ENCODE measurements at places on chromosomes 12 and 14. TPM values are rescaled to one million over a fixed set of nuclear protein-coding genes. Genes with fewer than 3 reads are reported as not detected.

DNA sequence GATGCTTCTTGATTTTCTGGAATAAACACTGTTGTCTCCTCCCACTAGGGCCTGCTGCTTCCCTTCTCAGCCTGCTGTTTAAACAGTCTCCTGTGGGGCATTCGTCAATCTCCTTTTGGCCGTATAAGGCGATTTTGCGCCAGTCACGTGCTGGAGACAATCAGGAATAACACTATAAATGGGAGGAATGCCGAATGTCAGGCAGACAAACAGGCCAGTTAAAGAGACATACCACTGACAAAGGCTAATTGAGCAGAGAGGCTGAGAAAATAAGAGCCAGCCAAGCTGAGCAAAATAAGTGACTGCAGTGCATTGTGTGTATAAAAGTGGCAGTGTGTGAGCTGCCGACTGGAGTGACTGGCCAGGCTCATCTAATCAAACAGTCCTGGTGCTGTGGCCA is 23.3 kb downstream of the DMAC2L start:
- DNase-seq: no peak

DNA sequence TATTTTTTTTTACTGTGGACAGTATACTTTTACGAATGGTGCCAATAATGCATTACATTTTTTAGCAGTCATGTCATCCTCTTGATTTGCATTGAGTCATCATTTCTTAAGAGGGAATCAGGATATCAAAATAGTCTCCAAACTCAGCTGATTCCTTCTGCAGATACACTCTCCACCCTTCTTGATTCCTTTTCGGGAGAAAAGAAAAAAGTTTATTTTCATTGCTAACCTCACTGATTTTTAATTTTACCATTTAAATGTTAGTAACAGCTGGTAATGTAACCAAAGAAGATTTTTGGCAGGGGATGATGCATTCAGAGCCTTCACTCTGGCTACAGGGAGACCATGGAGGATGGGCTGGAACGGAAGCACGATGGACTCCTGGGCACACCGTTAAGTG is 47.5 kb downstream of the MRPL42 start:
- DNase-seq: no peak

The BRAP gene
- 13.9 TPM for total RNA-seq

- DNase-seq: no peak
Observed at GRCh38 chr12:58873496-58873895, 46.8 kb downstream of the LRIG3 start.

The TTC6 gene
- 0.13 TPM for total RNA-seq

GRCh38 chr12:124168016-124168786 is 126.7 kb upstream of the RFLNA start:
- peak; percentile 46 for DNase-seq

GRCh38 chr12:116130431-116130830 is 147.1 kb downstream of the MED13L start:
- no peak for DNase-seq

- DNase-seq: no peak
Observed at GRCh38 chr12:88057994-88058718, 29.0 kb upstream of the C12orf50 start.

GRCh38 chr14:30914812-30915211 is 40.5 kb downstream of the COCH start:
- DNase-seq: no peak

The SYNE2 gene
- total RNA-seq: 61.4 TPM

DNA sequence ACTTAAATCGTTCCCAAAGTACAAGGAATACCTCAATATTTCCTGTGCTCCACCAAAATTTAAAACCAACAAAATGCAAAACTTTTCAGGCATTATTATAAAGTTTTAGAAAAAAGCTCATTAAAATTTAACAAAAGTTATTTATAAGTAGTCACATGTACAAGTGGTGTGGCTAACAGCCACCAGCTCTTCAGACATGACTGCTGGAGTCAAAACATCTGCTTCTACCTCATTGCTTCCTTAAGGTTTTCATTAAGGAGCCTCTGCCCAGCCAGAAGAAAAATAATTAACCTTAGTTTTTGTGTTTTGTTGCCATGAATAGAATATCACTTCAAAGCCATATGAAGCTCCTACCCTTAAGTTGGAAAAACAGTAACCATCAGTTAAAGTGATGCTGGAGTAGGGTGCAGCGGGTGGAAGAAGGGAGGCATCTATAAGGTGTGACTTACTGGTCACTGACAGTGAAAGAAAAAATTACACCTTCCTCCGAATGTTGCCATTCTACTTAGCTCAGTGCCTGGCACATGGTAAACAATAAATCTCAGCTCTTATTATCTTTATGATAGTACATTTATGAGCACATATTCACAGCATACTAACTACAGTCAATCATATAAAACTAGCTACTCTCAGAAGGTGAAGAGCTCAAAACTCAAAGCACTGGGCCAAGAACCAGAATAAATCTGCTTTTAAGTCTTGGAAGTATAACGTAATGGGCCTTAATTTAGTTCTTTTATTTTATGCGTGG is 57.7 kb downstream of the GALC start:
- DNase-seq: no peak

The BAG5 gene
- total RNA-seq: 20.1 TPM

DNA sequence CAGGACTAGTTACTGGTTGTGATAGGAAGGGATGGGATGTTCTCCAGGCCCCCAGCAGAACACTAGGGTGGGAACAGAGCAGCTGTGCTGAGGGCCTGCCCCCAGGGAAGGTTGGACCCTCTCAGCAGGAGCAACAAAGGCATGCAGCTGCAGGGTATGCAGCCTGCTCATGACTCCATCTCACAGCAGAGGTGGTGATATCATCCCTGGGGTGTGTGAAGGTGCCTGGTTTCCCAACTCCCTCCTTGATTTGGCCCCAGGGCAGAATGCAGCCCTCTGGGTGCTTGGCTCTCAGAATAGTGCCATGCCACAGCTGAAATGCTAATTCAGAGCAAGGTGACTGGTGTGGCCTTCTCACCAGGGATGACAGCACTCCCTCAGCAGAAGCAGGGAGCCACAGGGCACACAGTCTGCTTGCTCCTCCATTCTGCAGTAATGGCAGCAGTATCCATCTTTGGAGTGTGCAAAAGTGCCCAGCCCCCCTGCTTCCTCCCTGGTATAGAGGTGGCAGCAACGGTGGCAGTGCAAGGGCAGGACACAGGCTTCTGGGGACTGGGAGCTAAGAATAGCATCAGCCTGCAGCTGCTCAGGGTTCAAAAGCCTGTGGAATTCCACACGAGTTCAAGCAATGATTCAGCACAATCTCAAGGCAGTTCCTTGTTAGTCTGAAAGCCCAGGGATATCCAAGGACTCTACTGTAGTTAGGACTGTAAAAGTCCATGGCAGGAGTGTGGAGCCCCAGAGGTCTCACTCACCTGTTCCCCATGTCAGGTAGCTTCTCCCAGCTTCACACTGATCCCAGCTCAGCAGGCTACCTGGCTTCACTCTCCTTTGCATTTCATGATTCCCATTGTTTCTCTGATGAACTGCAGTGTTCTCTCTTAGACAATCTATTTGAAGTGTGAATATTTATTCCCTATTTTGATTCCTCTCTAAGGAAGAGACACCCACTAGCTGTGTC is 298.1 kb upstream of the FOXG1 start:
- no peak for DNase-seq

- no peak for DNase-seq
Observed at GRCh38 chr14:25518364-25518763, 468.4 kb upstream of the STXBP6 start.

DNA sequence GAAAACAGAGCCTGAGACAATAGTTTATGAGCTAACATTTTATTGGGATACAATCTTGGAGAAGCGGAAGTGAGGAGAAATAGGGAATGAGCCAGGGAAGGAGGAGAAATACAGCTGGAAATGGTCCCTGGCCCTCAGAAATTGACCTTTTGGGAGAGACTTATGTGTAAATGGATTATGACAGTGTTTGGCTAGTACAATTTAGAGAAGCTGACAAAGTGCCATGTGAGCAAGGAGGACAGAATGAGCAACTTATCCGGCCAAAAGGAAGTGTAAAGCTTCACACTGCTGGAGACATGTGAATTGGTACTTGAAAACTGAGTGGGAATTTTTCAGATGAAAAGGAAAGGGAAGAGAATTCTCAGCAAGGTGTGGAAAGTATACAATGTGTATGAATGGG is 2.9 kb downstream of the GLIPR1 start:
- DNase-seq: no peak

DNA sequence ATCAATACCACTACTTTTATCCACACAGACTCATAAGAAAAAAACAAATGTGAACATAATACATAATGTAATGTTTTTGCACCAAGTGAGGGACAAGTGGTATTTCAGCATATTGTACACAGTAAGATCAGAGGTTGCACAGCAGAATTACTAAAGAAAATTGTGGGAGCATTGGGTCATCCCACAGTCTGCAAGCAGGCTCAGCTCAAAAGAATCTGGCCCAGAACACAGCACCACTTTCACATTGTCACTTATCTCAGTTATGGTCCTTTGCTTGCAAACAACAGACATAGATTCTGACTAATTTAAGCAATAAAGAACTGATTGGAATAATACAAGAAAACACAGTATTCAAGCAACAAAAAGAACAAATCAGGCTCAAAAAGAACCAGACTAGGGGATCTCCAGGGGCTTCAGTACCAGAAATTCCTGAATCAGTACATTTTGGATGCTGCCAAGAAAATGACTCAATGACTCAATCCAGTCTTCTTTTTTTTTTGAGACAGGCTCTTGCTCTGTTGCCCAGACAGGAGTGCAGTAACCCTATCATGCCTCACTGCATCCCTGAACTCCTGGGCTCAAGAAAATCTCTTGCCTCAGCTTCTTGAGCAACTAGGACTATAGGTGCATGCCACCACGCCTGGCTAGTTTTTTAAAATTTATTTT is 42.9 kb upstream of the EEA1 start:
- no peak for DNase-seq

GRCh38 chr14:101808894-101809670 is 47.6 kb downstream of the PPP2R5C start:
- no peak for DNase-seq

Data from cardiac septum (tissue), 1 donor.